ENCODE measurements at places on chromosomes 1 and 21.

GRCh38 chr1:4972761-4973320, 318.4 kb downstream of the AJAP1 start:
- no peak for DNase-seq

DNA sequence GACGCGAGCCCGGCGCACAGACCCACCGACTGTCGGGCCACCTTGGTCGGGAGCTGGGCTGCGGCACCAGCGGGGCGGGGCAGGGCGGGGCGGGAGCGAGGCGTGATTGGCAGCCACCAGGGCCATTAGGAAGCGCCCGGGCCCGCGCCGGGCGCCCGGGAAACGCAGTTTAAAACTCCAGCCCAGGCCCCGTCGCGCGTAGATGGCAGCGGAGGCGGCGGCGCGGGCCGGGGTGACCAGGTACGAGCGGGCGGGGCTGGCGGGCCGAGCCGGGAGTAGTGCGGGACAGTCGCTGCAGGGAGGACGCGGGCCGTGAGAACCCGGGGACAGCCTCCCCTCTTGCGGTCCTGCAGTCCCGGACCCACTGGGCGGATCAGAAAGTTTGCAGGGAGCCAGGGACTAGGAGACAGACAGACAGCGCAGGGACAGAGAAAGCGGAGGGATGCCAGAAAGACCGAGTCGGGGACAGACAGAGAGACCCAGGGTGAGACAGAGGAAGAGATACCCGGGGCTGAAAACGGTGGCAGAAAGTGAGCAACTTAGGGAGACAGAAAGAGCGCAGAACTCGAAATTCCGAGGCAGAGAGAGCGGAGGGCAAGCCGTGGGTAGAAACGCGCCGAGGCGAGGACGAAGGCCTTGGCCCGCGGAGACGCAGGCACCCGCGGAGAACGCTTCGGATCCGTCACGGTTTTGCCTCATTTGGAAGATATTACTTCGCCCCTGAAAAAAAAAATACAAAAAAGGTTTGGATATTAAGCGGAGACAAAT, at the start of gene DMBX1:
Gene DMBX1 (plus strand): TSS at position 199 of the 768 bp plus-strand sequence. CDS start 17,175 bp downstream, outside the sequence.
- DNase-seq: no peak

- DNase-seq: no peak
Measured at GRCh38 chr1:185645162-185645640, 89.0 kb upstream of the HMCN1 start.

DNA sequence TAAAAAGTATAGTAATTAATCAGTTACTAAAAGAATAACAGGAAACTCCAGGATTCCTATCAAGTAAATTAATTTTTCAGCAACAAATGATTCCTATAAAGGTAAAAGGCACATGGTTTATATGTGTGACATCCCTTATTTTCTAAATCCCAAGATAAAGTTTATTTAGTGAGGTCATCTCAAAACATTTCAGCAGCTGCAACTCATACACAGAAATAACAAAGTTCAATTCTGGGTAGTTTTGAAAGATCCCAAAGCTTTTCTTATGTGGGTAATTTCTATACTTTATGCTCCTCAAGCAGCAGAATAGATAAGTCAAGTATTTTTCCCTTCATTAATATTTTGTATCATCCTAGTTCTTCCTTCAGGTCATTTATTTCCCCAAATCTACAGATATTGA, 117.7 kb downstream of the EIF4G3 start:
- DNase-seq: no peak

GRCh38 chr21:36079010-36079649, 9.3 kb downstream of the CBR1 start:
- no peak for DNase-seq

Data from smooth muscle cell of the brain vasculature (primary cell).